Spleen (tissue), 13 donors: ENCODE measurements at places on chromosomes 4 and X. TPM values are rescaled to one million over a fixed set of nuclear protein-coding genes. Genes with fewer than 3 reads are reported as not detected.
A peak's percentile ranks its signal among the peaks of the same experiment; 100 is the strongest.

- DNase-seq: peak; percentile 39
Measured at GRCh38 chrX:1425381-1425780, 27.3 kb downstream of the ASMTL start.

- DNase-seq: no peak
Measured at GRCh38 chr4:153570228-153570973, 104.2 kb downstream of the TMEM131L start.

DNA sequence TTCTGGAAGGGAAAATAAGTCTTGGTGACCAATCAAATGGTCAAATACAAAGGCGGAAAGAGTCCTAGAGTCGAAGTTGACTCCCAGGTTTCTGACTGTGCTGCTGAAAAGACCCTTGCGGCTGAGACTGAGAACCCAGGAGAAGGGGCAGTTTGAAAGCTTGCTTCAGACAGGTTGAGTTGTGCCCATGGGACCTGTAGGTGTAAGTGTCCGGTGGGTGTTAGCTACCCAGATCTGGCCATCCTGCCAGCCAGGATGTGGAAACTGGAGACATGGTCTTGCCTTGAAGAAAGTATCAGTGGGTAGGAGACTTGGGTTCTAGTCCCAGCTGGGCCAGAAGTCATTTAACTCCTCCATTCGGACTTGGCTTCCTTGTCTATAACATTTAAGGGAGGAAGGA, 275.2 kb downstream of the EVC2 start:
- DNase-seq: no peak

- DNase-seq: no peak
Measured at GRCh38 chrX:35166023-35166422, 223.4 kb downstream of the FAM47B start.

DNA sequence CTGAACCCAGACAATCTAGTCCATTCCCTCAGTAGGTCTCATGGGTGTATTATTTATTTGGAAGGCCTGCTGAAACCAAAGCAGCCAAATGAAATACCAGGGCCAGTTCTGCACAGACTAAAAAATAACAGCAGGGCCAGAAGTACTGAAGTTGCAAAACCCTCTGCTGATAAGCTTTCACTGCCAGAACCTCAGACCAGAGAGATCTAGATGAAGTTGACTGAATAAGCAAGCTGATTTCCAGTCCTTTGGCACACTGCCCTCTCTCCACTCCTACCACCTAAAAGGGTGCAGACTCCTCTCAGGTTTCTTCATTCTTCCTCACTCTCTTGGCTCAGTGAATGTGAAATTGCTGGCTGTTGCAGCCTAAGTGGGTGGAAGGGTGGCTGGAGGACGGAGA, 276.7 kb upstream of the KLF3 start:
- DNase-seq: no peak

GRCh38 chrX:44778254-44778653, 65.6 kb upstream of the DUSP21 start:
- no peak for DNase-seq

- DNase-seq: no peak
Measured at GRCh38 chr4:158856852-158857251, 88.0 kb downstream of the FNIP2 start.

HPGDS gene
- 0.04 TPM for polyA plus RNA-seq

GAGE13 gene
- polyA plus RNA-seq: not detected

DNA sequence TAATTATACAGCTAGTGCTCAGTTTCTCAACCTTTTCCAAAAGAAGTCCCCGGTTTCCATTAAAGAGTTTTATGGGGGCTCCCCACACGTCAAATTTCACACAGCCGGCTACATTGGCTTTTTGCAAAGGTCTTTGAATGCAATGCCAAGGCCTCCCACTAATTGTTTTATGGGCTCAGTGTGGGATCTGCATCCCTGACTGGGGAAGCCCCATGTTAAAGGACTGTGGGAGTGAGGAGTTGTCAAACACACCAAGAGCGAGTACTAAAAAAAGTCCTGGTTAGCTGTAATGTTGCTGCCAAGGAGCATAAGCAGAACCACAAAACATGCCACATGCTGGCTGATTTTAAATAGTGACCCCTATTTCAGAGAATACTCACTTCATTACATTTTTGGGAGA, 162.6 kb downstream of the BMPR1B start:
- DNase-seq: no peak

DNA sequence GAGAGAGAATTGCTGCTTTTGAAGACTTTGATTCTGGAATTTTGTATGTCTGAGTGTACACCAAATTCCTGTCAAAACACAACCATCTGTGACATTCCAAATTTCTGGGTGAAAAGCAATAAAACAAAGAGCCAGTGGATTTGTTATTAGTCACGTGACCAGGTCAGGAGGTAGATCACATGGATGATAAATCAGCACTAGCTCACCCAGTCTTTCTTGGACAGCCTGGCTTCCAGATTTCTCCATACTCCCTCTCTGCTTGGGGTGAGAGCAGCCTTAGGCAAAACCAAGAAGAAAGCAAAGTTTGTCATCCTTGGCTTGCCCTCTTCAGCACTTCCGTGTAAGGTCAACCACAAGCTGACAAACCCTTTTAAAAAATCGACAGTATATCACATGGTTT, 194.2 kb downstream of the CLCN4 start:
- DNase-seq: no peak

DNA sequence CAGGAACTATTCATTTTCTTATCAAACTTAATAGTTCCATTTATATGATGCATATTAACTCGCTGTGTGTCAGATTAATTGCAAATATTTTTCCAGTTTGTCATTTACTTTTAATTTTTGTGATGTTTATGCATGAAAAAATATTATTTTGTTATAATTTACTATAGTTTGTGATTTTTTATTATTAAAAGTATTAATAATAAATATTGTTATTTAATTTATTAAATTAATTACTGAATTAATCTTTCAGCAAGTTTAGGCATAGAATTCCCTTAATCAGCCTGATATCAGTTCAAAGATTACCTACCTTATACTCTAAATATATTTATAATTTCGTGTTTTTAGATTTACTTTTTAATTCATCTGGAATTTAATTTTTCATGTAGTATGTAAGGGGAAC, 15.5 kb upstream of the ATOH1 start:
- DNase-seq: no peak

GRCh38 chr4:111040904-111041303, 418.0 kb upstream of the PITX2 start:
- no peak for DNase-seq

- DNase-seq: no peak
Measured at GRCh38 chr4:152591876-152592275, 56.0 kb upstream of the FBXW7 start.

DNA sequence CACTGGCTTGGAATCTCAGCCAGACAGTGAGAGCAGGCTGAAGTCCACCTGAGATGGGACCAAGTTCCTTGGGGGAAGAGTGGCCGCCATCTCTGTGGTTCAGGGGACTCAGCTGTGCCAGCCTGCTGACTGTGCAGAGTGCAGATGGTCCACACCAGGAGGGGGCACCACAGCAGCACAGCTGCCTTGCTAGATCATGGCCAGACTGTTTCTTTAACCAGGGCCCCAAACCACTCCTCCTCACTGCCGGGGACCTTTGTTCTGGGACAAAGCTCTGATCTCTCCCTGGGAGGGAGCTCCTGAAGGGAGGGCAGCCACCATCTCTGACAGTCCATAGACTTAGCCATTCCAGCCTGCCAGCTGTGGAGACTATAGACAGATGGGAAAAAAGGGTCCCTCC, 2189.6 kb downstream of the PCDH7 start:
- DNase-seq: no peak

TBL1X gene
- polyA plus RNA-seq: 4.7 TPM

GRCh38 chr4:62191451-62192240, 991.5 kb downstream of the ADGRL3 start:
- DNase-seq: no peak

MAOA gene
- 3.8 TPM for polyA plus RNA-seq

DNA sequence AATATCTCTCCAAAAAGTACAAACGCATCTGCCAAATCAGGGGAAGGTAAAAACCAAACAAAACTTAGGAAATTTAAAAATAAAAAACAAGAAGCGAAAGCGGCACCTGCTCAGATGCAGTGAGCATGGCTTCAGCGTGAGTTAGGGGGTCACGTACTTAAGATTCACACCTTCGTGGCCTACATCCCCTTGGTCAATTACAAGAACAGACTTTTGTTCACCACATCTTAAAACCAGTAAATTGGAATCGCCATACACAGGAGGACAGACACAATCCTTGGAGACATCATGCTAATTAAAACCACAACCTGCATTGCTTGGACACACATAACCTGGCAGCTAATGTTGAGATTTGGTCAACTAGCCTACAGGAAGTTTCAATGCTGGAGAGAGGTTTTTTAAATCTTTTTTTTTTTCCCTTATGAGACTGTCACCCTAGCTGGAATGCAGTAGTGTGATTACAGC, 12.5 kb upstream of the SEL1L3 start:
- no peak for DNase-seq

- no peak for DNase-seq
Measured at GRCh38 chr4:8737075-8737474, 134.6 kb downstream of the HMX1 start.

HGFAC gene
- 0.35 TPM for polyA plus RNA-seq

SLITRK4 gene
- polyA plus RNA-seq: 0.15 TPM

DNA sequence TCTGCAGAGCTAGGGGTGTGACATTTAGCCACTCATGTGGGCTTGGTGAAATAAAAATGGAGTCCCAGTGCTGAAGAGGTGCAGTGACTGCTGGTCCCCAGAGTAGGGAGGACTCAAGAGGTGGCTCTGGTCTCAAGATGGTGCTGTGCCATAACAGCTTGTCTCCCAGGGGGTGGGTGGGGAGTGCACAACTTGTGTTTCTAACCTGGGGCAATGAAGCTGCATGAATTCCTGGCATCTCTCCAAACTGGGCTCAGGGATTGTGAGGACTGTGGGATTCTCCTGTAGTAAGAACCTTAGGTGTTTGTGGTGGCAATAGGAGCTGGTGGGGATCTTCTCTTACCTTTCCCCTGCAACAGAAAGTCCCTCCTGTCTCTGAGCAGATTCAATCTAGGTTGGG, 278.9 kb upstream of the SFRP2 start:
- DNase-seq: no peak

DNA sequence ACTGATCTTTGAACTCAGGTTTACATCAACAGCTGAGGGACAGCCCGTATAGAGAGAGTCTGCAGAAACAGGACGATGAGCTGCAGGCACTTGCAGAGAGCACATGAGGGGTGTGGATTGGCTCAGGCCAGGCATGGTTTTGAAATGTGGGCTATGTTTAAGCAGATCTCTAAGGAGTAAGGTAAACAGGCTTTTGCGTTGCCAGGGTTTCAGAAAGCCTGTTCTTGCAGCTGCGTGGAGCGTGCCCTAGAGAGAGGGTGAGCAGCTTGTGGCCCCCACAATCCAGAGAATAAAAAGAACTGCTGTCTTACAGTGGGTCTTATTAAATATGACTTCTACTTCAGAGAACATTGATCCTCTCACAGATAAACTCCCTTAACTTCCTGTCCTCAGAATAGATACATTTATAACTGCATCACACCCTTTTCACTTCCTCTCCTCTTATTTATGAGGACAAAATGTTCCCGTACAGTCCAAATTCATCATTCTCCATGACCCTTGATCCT, 64.1 kb downstream of the TMA16 start:
- DNase-seq: peak; percentile 82

GRCh38 chr4:7392438-7393421, 42.0 kb downstream of the PSAPL1 start:
- peak; percentile 54 for DNase-seq

DNA sequence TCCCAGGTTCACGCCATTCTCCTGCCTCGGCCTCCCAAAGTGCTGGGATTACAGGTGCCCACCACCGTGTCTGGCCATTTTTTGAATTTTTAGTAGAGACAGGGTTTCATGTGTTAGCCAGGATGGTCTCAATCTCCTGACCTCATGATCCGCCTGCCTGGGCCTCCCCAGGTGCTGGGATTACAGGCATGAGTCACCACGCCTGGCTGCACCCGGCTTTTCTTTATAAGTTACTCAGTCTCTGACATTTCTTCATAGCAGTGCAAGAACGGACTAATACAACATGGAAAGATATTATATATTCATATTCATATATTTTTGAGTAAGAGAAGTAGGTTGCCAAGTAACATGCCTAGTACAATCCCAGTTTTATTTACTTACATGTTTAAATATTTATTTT, 22.9 kb downstream of the SHROOM3 start:
- no peak for DNase-seq

GRCh38 chrX:118740276-118740889, 13.0 kb downstream of the IL13RA1 start:
- no peak for DNase-seq

DNA sequence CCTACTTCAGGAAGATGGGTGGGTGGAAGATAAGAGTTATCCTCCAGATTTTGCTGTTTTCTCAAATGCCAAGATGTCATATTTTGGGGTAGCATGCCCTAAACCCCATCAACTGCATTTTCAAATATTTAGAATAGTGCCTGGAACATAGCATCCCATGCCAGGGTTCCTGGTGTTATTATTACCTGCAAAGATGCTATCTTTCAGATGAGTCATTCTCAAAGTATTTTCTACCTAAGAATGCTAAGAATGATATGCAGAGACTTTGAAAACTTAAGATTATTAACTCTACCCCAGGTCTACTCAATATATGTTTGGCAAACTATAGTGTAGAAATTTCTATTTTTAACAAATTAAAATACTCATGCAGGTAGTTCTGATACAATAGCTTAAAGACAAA, 934.3 kb upstream of the SLIT2 start:
- no peak for DNase-seq

DNA sequence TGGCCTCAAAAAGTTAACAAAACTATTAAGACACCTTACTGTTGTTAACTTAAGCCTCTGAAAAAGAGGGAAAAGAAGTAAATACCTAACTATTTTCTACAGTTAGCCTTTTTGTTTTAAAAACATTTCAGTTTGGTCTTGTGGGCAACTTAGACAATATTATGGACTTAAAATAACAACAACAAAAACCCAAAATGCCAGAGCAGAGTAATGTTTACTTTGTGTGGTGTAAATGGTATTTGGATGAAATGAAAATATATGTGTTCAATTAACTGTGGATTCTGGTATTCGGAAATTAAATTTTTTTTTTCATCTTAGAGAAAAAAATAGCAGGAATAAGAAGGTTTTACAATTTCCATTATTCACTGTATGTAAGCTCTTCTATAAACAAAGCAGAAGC, 79.6 kb upstream of the NPNT start:
- no peak for DNase-seq

GRCh38 chrX:130378024-130378669, 7.3 kb downstream of the GPR119 start:
- no peak for DNase-seq

GRCh38 chrX:11597479-11597878, 68.2 kb downstream of the ARHGAP6 start:
- no peak for DNase-seq

- DNase-seq: no peak
Measured at GRCh38 chr4:153571006-153571545, 104.9 kb downstream of the TMEM131L start.
